SW 1271 (cell line): ENCODE measurements at places on chromosomes 5 and 9.
A peak's percentile ranks its signal among the peaks of the same experiment; 100 is the strongest.

DNA sequence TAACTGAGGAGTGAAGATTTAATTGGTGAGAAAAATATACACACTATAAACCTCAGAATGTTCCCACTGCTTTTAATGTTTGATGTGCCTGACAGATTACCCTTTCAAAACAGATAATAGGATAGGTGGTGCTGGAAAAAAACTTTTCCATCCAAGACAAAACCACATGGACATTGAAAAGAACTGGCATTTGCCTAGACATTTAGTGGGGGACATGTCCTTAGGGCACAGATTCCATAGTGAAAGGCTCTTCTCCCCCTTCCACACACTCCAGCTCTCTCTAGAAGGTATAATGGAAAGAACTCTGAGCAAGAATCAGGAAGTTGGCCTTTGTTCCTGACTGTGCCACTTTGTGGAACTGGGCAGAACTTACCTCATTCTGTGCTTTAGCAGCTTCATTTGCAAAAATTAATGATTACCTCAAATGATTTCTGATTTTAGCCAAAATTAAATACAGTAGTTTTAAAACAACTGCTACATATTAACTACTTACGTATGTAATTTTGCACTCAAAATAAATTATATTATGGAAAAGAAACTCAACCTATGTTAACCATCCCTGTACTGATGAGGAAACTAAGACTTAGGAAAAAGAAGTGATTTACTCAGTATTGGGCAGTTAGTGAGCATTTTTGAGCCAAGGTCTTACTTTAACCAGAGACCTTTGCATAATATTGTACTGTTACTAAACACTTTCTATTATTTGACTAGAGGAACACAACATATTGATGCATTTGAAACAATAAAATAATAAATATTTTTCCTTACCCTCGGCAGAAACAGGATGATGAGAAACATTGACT is 43.3 kb downstream of the TMC1 start:
- no peak for DNase-seq

- no peak for DNase-seq
Measured at GRCh38 chr9:133423216-133423615, 1.0 kb downstream of the ADAMTS13 start.

DNA sequence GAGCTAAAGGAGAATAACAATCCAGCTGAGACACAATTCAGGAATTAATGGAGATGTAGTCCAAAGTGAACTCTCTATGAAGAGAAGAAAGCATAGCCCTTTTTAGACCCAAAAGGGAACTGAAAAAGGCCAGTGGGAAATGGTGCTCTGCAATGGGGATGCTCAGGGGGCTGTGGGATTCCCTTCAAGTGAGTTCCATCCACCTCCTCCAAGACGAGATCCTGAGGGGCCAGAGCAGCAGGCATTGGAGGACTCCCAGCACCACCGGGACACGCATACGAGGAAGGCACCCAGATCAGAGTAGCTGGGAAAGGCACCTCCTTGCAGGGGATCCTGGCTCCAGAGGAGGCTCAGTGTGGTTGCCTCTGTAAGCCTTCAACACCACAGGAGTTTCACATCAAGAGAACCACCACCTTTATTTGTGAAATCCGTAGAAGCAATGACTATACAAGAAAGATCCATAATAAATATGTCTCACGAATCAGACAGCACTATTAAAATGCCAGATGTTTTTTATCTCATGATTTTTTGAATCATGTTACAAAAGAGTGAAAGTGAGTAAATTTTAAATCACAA is 288.2 kb downstream of the MED10 start:
- DNase-seq, result no peak

GRCh38 chr5:125683669-125684068 is 739.5 kb upstream of the GRAMD2B start:
- no peak for DNase-seq

DNA sequence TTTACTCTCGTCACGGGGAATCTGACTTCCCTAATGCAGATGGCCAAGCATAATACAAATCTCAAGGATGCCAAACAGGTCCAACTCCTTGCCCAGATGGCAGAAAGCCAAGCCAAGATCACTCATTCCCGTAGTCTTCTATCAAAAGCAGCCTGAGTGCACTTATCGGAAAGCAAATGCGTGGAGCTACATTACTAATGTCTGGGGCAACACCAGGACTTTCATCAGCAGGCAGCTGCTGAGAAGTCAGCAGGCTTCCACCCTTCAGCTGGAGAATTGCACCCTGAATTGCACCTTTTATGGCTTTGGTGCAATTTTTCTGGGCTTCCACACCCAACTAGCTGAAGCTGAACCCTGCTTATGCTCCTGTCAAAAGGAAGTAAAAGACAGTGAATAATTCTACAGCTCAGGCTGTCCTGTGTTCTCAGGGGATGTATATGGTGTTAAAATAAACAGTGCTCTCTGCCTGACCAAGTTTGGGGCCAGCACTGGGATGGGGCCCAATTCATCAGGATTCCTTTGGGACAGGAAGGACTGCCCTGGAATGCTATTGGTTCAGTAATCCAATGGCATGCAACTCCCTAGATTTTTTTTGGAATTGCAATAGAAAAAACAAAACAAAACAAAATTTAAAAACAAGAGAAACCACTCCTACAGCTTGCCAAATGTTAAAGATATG is 92.6 kb downstream of the DPYSL3 start:
- no peak for DNase-seq

GRCh38 chr9:83012168-83012921 is 50.6 kb downstream of the RASEF start:
- no peak for DNase-seq

GRCh38 chr5:22372376-22372775 is 480.8 kb downstream of the CDH12 start:
- DNase-seq, result no peak

- DNase-seq, result no peak
Measured at GRCh38 chr5:174825587-174825986, 101.2 kb downstream of the MSX2 start.

GRCh38 chr5:131587541-131587940 is 47.5 kb downstream of the RAPGEF6 start:
- no peak for DNase-seq

DNA sequence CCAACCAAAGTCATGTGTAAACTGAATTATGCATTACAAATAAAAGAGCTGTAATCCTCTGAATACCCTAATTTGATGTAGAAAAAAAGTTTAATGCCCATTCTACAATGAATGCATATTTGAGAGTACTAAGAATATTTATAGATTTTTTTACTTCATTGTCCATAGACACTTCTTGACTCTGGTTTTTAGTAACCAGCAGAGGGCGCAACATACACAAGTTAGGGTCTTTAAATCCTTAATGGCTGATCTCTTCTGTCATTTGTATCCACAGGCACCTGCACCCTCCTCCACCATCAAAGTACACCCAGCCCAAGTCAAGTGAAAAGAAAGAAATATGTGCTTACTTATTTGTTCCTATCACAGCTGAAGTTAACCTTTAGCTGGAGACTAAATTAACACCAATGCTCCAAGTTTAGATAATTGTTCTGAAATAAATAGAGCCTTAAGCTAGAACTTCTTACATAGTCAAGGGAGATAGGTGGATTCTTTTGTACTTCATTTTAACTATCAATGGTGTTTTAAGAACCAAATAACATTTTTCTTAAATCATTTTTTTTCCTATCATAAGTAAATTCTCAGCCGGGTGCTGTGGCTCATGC is 524.2 kb upstream of the DAB2 start:
- DNase-seq, result peak; percentile 80

GRCh38 chr5:21236971-21237427 is 1249.0 kb upstream of the CDH18 start:
- no peak for DNase-seq

DNA sequence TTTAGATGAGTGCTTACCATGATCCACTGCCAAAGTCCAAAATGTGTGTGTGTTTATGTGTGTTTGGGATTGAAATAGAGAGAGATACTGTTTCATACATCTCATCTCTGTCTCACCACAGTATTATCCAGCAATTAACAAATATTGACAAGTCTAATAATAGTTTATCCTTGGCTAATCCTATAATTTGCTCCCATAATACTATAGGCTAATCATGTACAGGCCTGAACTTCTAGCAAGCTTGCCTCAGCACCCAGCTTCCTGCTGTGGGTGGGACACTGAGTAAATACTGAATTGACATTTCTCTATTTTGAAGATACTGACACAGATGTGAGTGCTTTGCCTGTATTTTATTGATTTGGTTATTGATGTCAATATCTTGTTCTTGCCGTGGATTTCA is 35.3 kb upstream of the KCNV2 start:
- no peak for DNase-seq

GRCh38 chr5:53915120-53915519 is 354.7 kb downstream of the NDUFS4 start:
- DNase-seq, result no peak

DNA sequence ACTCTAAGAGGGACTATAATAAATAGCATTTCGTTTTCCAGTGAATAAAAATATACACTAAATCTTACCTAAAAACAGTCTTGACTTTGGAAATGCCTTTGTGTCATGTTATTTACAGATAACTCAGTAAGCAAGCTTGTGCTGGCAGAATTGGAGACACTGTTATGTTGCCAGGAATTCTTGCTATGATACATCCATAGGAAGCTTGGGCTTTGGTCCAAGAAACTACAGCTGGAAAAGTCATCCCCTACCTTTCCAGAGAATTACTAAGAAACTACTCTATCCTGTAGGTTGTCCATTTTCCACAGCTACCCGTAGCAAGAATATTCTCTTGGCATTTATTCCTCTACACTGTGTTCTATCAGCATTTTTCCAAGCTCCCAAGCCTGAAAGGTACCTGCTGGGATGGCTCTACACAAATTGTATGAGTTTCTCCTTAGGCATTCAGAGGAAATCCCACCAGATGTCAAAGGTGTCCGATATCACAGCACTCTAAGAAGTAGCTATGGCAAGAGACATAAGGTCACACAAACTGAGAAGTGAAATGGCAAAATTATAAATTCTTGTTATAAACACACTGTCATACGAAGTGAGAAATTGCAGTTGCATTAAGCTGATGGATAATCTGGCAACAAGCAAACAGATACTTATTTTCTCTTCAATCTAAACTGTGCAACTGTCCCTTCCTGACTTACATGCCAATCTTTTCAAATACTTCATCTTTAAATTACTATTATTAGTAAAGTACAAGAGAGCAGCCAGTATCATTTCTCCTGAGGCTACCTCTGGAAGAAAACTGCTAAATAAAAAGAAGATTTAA is 68.5 kb downstream of the MCTP1 start:
- DNase-seq, result no peak

DNA sequence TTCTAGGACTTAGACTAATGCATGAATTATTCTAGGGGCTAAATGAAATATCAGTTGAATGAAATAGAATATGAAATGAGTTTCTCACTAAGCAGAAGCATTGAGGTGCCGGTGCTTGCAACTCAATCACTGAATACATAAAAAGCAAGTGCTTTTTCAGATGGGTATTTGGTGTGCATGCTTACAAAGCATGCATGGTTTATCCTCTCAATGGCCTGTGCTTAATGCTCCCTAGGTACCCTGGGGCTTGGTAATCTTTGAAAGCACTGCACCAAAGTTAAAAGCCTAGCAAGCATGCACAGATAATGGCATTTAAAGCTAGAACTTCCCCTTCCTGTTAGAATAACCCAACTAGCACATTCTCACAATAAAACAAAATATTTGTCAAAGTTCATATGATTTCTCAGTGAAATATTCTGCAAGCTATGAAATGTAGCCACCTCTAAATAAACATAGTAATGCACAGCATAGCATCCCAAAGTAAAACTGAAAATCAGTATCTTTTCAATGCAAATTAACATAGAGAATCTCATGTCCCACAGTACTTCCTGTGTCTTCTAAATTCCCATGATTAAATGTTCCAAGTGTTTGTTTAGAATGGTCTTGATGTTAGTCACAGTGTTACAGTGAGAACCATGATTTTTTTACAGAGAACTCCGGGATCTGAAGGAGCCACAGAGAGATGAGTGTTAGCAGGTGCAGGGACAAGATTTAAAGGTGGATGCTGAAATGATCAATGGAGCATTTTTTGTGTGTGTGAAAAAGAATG is 143.4 kb upstream of the CDH6 start:
- DNase-seq, result no peak

DNA sequence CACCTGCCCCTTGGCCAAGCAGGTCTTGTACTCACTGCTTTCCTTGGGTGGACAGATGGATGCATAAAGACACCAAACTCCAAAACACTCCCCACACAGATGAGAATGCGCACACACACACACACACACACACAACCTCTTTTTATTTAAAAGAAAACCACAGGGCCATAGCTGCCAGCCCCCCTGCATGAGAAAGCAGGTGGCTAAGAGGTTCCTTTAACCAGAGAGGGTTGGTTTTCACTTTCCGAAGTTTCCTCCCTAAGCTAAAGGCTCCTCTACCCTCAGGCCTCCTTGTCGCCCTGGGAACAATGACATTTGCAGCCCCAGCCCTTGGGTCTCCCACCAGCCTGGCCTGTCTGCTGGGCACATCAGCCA is 11.1 kb downstream of the NR5A1 start:
- no peak for DNase-seq

- DNase-seq, result no peak
Measured at GRCh38 chr9:137026828-137027227, 1.2 kb downstream of the ABCA2 start.

- DNase-seq, result no peak
Measured at GRCh38 chr9:18068900-18069299, 405.1 kb upstream of the ADAMTSL1 start.

DNA sequence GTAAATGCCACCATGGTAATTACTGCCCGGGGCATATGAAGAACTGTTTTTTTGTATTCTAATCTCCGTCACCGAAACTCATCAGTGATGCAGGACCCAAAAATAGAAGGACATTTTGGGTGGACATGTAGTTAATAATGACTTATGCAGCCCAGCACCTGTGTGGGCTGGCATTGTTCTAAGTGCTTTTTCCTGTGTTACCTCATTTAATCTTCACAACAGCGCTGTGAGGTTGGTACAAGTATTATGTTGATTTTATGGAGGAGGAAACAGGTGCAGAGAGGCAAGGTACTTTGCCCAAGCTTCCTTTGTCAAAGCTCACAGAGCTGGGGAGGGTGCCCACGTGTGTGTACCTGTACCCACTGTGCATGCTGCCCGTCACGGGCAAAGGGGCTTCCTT is 58.4 kb downstream of the DAPK1 start:
- no peak for DNase-seq

DNA sequence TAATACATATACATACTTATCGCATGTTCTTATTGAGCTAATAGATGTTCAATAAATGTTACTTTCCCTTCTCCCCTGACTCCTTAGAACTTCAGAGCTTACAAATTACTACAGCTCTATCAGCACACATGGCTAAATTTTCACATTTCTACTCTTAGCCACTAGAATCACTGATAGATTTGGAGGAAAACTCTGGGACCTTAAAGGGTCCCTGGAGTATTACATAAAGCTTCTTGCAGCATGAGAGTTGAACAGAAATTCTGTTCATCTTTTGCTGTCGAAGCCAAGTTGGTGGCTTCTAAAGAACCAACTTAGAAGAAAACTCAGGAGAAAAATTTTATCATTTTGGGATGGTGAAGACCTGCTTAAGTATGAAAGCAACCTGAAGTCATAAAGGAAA is 15.5 kb downstream of the B4GALT1 start:
- no peak for DNase-seq

DNA sequence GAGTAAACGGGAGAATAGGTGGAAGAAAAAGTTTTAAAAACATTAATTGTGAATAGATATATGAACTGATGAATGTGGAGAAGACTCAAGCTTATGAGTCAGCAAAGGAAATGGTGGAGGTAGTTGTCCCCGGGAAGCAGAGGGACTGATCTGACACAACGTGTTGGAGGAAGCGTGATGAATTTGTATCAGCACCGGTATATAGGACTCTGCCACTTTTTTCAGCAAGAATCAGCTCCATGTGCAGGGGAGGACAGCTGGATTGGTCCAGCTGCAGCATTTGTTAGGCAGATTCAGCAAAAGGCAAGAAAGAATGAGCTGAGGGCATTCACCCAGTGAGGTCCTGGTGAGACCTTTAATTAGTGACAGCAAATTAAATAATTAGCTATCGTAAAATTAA is 276.0 kb downstream of the TENT4A start:
- no peak for DNase-seq
